ENCODE measurements at places on chromosomes 1 and 21.
A peak's percentile ranks its signal among the peaks of the same experiment; 100 is the strongest.

DNA sequence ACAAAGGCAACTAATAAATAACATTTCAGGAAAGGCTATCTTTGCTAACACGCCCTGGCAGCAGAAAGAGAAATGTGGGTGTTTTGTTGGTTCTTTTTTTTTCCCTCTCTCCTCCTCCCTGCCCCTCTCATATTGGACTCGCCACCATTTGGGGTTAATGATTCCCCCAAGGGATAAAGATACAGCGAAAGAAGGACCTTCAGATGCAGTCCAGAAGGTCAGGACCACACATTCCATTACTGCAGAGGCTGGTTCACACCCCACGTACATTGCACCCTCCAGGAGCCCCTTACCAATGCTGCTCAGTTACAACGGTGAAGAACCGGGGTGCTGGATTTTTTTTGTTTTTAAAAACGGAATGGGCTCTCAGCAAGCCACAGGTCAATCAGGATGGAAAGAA is 156.9 kb upstream of the TIAM1 start:
- DNase-seq = no peak

GRCh38 chr1:235366286-235366685 is 941 bp upstream of the TBCE start:
- no peak for DNase-seq

DNA sequence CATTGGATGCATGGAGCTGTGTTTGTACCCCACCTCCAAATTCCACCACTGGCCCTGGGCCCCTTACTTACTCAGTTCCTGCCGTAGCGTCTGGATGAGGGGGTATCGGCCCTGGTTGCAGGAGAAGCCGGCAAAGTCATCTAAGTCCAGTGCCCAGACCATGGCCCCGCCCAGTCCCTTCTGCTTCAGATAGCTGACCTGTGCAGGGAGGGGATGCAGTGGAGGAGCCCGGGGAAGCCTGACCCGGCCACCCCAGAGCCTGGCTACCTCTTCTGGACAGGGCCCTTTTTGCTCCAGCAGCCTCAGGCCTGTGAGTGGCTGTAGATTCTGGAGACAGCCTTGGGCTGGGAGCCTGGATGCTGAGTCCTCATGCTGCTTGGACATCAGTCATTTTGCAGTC is 11.8 kb downstream of the CHIT1 start:
- DNase-seq = no peak

GRCh38 chr1:245377854-245378253 is 223.1 kb downstream of the KIF26B start:
- no peak for DNase-seq

GRCh38 chr1:156963621-156964020 is 43.2 kb downstream of the LRRC71 start:
- no peak for DNase-seq

- DNase-seq = no peak
Observed at GRCh38 chr1:235056937-235057336, 71.7 kb downstream of the TOMM20 start.

GRCh38 chr1:156220226-156220625 is 7.4 kb downstream of the PMF1 start:
- DNase-seq = no peak

- no peak for DNase-seq
Observed at GRCh38 chr1:209023790-209024189, 559.7 kb upstream of the CAMK1G start.

GRCh38 chr1:17874231-17874630 is 119.1 kb downstream of the ACTL8 start:
- no peak for DNase-seq

DNA sequence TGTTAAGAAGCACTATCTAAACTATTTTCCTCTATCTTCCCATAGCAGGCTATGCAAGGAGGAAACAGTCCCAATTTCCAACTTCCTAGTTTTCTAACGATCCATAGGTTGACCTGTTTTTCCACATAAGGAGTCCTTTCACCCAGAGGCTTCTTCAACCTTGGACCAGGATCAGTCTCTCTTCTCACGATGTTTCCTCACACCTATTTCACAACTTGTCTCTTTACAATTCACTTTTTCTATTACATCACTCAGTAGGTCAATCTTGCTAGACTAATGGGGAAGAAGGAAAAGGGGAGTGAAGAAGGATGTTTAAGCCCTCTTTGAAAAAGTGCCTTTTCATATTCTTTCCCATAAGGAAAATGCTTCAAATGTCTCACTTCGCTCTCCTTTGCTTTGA is 15.9 kb downstream of the PALMD start:
- DNase-seq = no peak

DNA sequence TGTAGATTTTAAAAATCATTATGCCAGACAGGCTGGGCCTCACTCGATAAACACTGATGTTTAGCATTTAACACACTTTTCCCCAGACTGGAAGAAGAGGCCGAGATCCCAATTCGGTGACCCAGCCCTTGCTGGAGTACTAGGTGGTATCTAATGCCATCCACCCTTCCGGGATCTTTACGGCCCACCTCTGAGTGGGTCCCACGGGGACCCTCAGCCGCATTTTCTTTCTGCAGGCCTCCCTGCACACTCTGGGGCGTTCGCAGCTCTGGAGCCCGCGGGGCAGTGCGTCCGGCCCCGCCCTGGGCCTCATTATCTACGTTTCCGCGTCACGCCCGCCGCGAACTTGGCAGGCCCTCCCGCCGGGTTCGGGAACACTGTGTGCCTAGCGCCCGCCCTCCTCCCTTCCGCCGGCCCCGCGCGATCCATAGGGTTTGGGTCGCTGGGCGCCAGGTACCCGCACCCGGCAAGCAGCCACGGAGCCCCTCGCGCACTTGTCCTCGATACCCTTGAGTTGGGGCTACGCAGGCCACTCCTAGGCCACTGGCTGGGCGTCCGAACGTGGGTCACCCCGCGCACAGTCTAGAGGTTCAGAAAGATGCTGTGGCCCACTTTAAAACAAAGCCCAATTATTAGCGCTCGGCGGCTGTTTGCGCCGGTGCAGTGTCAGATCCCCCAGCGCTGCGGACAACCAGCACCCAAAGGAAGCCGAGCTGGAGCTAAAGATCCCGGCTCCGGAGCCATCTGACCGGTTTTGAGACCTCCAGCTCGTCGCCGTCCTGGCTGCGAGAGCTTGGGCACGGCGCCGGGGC is 950 bp upstream of the EVA1C start:
- peak; percentile 50 for DNase-seq

- no peak for DNase-seq
Observed at GRCh38 chr1:205545001-205545919, 40.8 kb downstream of the CDK18 start.

DNA sequence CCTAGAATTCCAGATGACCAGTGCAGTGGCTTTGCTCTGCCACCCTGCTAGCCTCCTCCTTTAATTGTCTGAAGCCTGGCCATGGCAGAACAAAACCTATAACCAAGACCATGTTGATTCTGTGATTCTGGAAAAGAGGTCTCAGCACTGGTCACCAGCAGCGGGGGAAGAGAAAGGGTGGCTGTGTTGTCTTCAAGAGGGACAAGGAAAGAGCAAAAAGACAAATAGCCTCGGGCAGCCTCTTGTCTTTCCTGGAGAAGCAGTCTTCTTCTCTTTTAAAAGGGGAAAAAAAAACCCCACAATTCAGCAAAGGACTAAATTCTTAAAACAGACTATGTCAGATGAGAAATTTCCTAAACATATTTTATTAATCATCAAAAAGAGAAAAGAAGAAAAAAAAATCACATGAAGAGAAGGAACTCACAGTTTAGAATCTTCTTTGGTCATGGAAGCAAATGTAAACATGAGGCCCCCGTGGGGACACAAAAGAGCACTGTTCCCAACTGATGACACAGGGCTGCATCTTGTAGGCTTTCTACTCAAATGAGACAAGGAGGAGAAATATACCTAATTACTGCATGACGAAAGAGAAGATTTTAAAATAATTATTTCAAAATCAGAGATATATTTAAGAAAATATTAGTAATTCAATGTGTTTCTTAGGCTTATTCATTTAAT is 36.3 kb upstream of the RAP1GAP start:
- DNase-seq = no peak

DNA sequence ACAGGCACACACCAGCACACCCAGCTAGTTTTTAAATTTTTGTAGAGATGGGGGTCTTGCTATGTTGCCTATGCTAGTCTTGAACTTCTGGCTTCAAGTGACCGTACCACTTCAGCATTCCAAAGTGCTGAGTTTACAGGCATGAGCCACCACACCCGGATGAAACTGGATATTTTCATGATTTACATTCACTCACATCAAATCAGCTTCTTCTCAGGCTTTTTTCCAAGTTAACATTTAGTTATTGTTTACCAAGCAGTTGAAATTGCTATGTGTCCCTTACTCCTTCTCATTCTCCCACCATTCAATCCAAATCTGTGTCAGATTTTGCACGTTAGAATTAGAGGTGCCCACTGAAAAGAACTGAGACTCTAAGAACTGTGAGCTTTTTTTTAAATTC is 18.4 kb downstream of the RIT1 start:
- no peak for DNase-seq

- no peak for DNase-seq
Observed at GRCh38 chr1:184010788-184011187, 26.7 kb downstream of the COLGALT2 start.

GRCh38 chr1:202272103-202272845 is 69.5 kb downstream of the UBE2T start:
- DNase-seq = no peak
